ENCODE measurements at places on chromosomes 7 and 10.

GRCh38 chr10:30013757-30014156, 45.6 kb downstream of the JCAD start:
- DNase-seq: no peak

GRCh38 chr7:96436880-96437279, 115.0 kb upstream of the SLC25A13 start:
- DNase-seq: no peak

- DNase-seq: no peak
Measured at GRCh38 chr7:37229381-37229780, 219.3 kb downstream of the ELMO1 start.

DNA sequence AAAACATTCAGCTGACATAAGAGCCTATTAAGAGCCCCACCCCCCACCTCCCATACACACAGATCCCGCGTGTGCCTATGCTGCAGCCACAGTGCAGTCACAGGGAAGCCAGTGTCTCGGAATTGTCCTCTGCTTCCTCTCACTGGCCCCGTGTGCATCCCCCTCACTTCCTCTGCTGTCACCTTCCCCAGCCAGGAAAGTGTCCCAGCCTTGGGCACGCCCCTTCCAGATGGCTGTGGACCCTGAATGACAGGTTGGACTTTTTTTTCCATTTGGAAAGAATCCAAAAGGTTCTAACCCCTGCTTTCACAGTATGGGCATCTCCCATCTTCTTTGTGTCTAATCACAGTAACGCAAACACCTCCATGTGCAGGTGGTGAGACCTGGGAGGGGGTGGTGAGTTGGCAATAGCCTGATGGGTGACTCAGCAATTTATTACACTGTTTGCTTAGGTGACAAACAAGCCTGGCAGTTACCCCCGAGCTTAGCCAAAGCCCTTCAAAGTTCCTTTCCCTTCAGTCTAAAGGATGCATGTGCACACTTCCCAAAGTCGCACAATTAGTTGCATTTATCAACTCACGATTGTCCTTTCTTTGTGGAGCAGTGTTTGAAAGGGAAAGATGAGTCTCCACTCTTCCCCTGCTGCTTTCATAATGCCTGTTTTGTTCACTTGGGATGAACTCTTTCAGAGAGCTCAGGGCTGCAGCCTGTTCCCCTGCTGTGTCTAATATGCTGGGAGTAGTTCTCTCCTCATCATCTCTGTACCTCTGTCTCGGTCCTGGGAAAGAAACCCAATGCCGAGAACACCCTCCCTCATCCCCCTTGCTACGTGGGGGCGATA, 67.5 kb upstream of the EFCAB10 start:
- DNase-seq: no peak

DNA sequence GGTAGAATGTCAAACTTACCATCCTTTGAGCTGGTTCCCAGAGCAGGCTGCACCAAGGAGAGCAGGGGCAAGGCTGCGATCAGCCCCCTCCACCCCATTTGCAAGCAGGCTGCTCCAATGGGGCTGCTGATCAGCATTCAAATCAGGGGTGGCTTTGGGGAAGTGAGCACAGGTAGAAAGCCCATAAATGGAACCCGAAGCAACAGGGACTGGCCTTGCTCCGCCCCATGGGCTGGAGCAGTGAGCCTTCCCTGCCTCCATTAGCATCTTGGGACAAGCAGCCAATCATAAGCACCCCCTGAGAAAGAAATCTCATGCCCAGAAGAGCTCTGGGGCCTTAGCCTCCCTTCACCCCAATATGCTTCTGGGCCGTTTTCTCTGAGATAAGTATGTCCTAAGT, 4.0 kb upstream of the PKD1L1 start:
- no peak for DNase-seq

Measured in osteocyte (in vitro differentiated cells).